ENCODE measurements at places on chromosomes 7 and 10. TPM values are rescaled to one million over a fixed set of nuclear protein-coding genes. Genes with fewer than 3 reads are reported as not detected.

Gene CALCR
- total RNA-seq, result 0.34 TPM

Gene CCL26
- total RNA-seq, result 1.5 TPM

Gene TCERG1L
- total RNA-seq, result not detected

Gene OGDHL
- not detected for total RNA-seq

Gene ANKRD30A
- total RNA-seq, result 1.2 TPM

Gene UPK3BL1
- 25.1 TPM for total RNA-seq
